ENCODE measurements at places on chromosomes 2 and 18. TPM values are rescaled to one million over a fixed set of nuclear protein-coding genes. Genes with fewer than 3 reads are reported as not detected.
A peak's percentile ranks its signal among the peaks of the same experiment; 100 is the strongest.

Gene TBR1
- not detected for polyA plus RNA-seq

GRCh38 chr2:9780368-9781130 is 62.7 kb upstream of the TAF1B start:
- no peaks in the 10 kb centered on the region for H3K36me3 ChIP-seq
- H3K27ac ChIP-seq, result peak overlapping the region; percentile 78
- DNase-seq, result no peak
- no peaks in the 10 kb centered on the region for H3K27me3 ChIP-seq

GRCh38 chr2:112777036-112777435 is 7.3 kb downstream of the IL1A start:
- no peaks in the 10 kb centered on the region for H3K36me3 ChIP-seq
- H3K27me3 ChIP-seq, result no peaks in the 10 kb centered on the region
- H3K4me3 ChIP-seq, result no peak overlapping the region
- no peaks in the 10 kb centered on the region for H3K4me1 ChIP-seq
- H3K27ac ChIP-seq, result no peak overlapping the region

Gene LRRTM1
- 1.1 TPM for polyA plus RNA-seq

DNA sequence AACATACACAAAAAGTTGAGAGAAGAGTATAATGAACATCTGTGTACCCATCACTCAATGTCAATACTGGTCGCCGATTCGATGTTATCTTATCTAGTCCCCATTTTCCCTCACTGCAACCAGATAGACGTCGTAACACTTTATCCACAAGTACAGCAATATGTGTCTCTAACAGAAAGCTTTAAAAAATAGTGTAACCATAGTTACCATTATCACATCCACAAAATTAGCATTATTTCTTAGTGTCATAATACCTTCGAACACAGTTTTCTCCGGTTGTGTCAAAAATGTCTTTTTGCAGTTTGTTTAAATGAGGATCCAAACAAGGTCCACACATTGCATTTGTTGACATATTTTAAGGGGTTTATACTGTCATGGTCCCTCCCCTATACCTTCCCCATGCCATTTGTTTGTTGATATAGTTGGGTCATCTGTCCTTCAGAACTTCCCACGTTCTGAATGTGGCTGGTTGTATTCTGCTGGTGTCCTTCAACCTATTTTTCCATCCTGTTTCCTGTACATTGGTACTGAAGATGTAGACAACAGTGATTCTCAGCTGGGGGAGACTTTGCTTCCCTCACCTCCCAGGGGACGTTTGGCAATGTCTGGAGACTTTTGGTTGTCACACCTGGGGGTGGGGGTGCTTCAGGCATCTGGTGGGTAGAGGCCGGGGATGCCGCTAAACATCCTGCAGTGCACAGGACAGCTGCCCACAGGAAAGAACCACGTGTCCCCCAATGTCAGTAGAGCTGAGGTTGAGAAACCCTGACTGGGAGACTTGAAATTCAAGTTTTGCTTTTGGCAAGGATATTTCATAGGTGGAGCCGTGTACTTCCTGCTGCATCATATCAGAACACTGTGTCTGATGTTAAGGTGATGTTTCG is 72.7 kb upstream of the SPRED2 start:
- no peak overlapping the region for H3K4me3 ChIP-seq
- no peak overlapping the region for H3K27ac ChIP-seq
- no peak for DNase-seq
- no peaks in the 10 kb centered on the region for H3K27me3 ChIP-seq

GRCh38 chr18:67425672-67426071 is 90.8 kb downstream of the DSEL start:
- H3K36me3 ChIP-seq, result no peaks in the 10 kb centered on the region
- no peak for DNase-seq
- no peak overlapping the region for H3K27ac ChIP-seq
- H3K27me3 ChIP-seq, result no peaks in the 10 kb centered on the region
- H3K4me3 ChIP-seq, result no peak overlapping the region

DNA sequence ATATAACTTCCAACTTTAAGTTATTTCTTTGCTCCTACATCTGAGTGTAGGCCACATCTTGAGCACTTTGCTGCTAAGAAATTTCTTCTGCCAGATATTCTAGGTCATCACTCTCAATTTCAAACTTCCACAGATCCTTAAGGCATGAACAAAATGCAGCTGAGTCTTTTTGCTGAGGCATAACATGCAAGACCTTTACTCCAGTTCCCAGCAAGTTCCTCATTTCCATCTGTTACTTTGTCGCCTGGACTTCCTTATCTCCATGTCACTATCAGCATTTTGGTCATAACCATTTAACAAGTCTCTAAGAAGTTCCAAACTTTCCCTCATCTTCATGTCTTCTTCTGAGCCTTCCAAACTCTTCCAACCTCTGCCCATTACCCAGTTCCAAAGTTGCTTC is 1077.3 kb upstream of the TMEFF2 start:
- no peak for DNase-seq
- H3K27me3 ChIP-seq, result no peaks in the 10 kb centered on the region
- H3K4me1 ChIP-seq, result no peaks in the 10 kb centered on the region
- no peak overlapping the region for H3K4me3 ChIP-seq
- no peaks in the 10 kb centered on the region for H3K36me3 ChIP-seq

GRCh38 chr18:54506516-54507261 is 84.4 kb upstream of the DYNAP start:
- H3K4me1 ChIP-seq, result no peaks in the 10 kb centered on the region
- H3K27me3 ChIP-seq, result no peaks in the 10 kb centered on the region
- no peak overlapping the region for H3K27ac ChIP-seq
- no peaks in the 10 kb centered on the region for H3K36me3 ChIP-seq

GRCh38 chr2:45891719-45892424 is 240.4 kb downstream of the PRKCE start:
- H3K27me3 ChIP-seq, result no peaks in the 10 kb centered on the region
- peaks cover 25% of the 10 kb centered on the region for H3K4me1 ChIP-seq
- DNase-seq, result peak; percentile 13
- no peak overlapping the region for H3K4me3 ChIP-seq
- no peaks in the 10 kb centered on the region for H3K36me3 ChIP-seq

DNA sequence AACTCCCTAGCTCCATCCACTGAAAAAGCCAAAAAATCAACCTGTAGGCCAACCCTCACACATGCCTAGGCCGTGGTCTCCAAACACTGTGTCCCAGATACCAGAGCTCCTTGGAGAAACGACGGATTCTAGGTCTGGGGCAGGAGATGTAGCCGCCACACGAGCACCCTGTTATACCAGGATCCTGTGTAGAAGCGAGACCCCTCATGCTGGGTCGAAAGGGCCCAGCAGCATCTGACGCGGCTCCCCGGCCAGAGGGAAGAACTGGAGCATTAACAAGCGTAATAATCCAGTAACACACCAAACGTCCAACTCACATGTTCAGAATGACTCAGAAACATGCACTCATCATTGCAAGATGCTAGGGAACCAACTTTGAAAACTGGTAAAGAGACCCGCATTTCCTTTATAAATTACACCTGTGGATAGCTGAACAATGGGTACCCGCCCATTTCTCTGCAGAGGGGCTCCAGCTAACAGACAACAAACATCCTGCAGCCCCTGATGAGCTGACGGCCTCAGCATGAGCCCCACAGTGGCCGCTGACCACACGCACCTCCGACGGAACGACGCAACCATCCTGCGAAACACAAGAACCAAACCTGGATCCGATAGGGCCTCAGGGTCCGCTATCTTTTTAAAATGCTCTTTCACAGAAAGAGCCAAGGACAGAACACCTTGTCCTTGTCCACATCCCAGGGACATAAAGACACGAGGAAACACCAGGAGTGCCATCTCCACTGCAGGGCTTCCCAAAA is 14.2 kb downstream of the SLC66A2 start:
- no peaks in the 10 kb centered on the region for H3K27me3 ChIP-seq
- no peak for DNase-seq
- H3K27ac ChIP-seq, result no peak overlapping the region
- no peaks in the 10 kb centered on the region for H3K36me3 ChIP-seq
- no peaks in the 10 kb centered on the region for H3K4me1 ChIP-seq
- no peak overlapping the region for H3K4me3 ChIP-seq

- H3K36me3 ChIP-seq, result no peaks in the 10 kb centered on the region
- no peaks in the 10 kb centered on the region for H3K27me3 ChIP-seq
- no peaks in the 10 kb centered on the region for H3K4me1 ChIP-seq
These were observed 100.5 kb downstream of the ESCO1 start for GRCh38 chr18:21499997-21500396.

GRCh38 chr2:173326806-173327205 is 27.9 kb upstream of the CDCA7 start:
- H3K4me1 ChIP-seq, result no peaks in the 10 kb centered on the region
- DNase-seq, result no peak
- H3K36me3 ChIP-seq, result no peaks in the 10 kb centered on the region

DNA sequence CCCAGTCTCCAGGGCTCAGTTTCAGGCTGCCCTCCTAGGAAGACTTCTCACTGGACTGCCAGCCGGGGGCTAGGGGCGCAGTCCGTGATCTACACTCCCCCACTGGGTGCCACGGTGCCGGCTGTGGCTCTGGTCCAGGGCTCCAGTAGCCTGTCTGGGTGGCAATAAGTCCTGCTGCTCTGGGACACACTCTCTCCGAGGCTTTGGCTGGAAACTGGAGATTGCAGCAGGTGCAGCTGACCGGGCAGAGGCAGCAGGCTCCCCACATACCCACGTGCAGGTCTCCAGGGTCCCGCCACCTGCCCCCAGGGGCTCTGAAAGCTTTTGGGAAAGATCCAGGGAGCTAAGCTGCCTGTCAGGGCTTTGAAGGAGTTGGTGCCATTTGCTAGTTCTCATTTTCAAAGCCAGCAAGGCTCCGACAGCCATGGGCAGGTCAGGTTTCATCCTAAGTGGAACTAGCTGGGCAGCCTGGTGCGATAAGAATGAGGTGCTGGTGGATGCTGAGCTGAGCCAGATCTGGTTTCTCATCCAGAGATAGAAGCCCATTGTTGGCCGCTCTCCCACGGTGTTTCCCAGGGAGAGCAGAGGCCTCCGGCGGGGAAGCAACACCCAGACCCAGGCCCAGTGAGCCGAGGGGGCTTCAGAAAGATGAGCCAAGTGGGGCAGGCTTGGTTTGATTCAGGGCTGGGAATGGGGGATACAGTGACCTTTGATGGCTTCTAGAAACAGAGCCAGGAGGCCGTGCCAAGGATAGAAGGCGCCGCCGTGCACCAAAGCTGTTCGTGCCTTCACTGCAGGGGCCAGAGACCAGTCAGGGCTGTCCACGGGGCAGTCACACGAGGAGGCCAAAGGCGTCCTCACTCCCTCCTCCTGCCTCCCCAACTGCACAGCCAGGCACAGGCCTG is 141.7 kb upstream of the GPC1 start:
- DNase-seq, result no peak
- no peak overlapping the region for H3K4me3 ChIP-seq

DNA sequence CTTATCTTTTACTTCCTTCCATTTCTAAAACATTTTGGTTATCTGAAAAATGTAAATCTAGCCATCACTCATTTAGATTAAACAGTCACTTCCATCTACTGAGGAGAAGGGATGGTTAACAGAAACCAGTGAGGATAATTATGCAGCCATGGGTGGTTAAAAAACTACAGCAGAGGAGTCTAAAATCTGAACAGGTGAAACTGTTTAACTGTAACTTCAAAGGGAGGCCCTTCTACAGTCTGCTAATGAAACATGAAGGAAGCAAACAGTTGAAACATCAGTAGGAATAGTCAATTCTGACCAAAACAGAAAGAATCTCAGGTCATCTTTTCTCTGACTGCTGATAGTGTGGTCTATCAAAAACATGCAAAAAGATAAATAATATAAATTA is 71.0 kb downstream of the DTNB start:
- H3K4me3 ChIP-seq, result no peak overlapping the region
- H3K27ac ChIP-seq, result no peak overlapping the region
- no peaks in the 10 kb centered on the region for H3K4me1 ChIP-seq
- no peaks in the 10 kb centered on the region for H3K36me3 ChIP-seq
- DNase-seq, result no peak

Gene AFF3
- not detected for polyA plus RNA-seq

GRCh38 chr2:184004289-184004947 is 593.9 kb upstream of the ZNF804A start:
- no peaks in the 10 kb centered on the region for H3K4me1 ChIP-seq
- no peak for DNase-seq
- no peak overlapping the region for H3K4me3 ChIP-seq
- H3K36me3 ChIP-seq, result no peaks in the 10 kb centered on the region

Gene WNT10A
- polyA plus RNA-seq, result 2.4 TPM

Gene NT5DC4
- polyA plus RNA-seq, result 0.04 TPM

GRCh38 chr2:29209551-29209950 is 94.3 kb downstream of the CLIP4 start:
- no peak overlapping the region for H3K27ac ChIP-seq
- no peaks in the 10 kb centered on the region for H3K4me1 ChIP-seq
- DNase-seq, result no peak
- no peak overlapping the region for H3K4me3 ChIP-seq

All from small intestine (tissue), 16 donors.